ENCODE measurements at places on chromosomes 11 and 22. TPM values are rescaled to one million over a fixed set of nuclear protein-coding genes. Genes with fewer than 3 reads are reported as not detected.
A peak's percentile ranks its signal among the peaks of the same experiment; 100 is the strongest.

GRCh38 chr11:1197886-1198560, 24.8 kb upstream of the MUC5B start:
- H3K4me3 ChIP-seq = no peak overlapping the region
- no peak overlapping the region for H3K27ac ChIP-seq
- H3K27me3 ChIP-seq = peaks cover 5% of the 10 kb centered on the region
- no peaks in the 10 kb centered on the region for H3K36me3 ChIP-seq
- DNase-seq = no peak

DNA sequence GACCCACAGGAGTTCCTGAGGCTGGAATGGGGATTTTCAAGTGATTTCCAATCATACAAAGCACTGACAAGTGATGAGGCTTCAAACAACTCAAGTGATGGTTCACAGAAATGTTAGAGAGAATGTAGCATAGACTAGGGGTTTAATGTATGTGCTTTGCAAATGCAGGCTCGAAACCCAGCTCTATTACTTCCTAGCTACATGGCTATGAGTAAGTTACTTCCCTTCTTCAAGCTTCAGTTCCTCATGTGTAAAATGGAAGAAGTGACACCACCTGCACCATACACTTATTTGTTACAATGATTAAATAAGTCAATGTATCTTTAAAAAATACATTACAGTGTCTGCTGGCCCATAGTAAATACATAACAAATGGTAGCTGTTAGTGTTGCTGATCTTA, 139.8 kb downstream of the CCDC81 start:
- no peaks in the 10 kb centered on the region for H3K36me3 ChIP-seq
- no peak overlapping the region for H3K4me3 ChIP-seq
- no peak overlapping the region for H3K27ac ChIP-seq
- no peaks in the 10 kb centered on the region for H3K4me1 ChIP-seq
- DNase-seq = no peak

- no peak for DNase-seq
- H3K4me3 ChIP-seq = no peak overlapping the region
- H3K4me1 ChIP-seq = peaks cover 5% of the 10 kb centered on the region
Observed at GRCh38 chr11:15665368-15665871, 550.7 kb downstream of the INSC start.

DNA sequence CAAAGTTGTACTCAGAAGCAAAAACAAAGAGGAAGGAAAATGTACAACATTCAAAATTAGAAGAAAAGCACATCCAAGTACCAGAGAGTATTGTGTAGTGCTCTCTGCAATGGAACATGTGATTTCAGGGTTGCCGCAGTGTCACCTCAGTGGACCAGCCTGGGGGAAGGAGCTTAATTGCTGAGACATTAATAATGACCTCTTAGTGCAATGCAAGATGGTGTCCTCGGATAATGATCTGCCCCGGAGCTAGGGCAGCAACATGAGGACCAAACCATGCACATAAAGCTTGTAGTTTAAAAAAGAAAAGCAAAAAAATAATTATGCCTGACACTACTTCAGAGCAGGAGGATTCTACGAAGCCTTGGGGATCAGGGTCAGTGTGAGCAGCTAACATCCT, 11.3 kb upstream of the JHY start:
- no peak overlapping the region for H3K27ac ChIP-seq
- H3K27me3 ChIP-seq = no peaks in the 10 kb centered on the region
- no peaks in the 10 kb centered on the region for H3K36me3 ChIP-seq
- H3K4me1 ChIP-seq = no peaks in the 10 kb centered on the region
- DNase-seq = no peak

- no peaks in the 10 kb centered on the region for H3K27me3 ChIP-seq
- DNase-seq = no peak
- H3K36me3 ChIP-seq = peaks cover 10% of the 10 kb centered on the region
- no peaks in the 10 kb centered on the region for H3K4me1 ChIP-seq
Observed at GRCh38 chr22:43066134-43066533, 23.1 kb downstream of the TTLL1 start.

DNA sequence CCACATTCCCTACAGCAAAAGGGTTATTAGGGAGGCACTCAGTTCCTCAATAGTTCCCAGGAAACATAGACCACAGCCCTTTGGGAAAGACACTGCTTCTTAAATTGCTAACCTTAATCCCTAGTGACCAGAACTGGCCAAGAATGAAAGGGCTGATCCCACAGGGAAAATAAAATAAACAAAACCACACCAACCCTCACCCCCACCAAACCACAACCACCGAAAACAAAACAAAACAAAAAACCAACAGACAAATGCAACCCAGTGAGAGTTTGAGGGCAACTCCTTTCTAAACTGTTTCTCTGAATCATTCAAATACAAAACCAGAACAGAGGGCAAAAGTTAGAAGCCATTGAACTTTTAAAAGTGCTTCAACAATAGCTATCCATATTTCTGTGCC, 57.2 kb downstream of the NAV2 start:
- no peaks in the 10 kb centered on the region for H3K36me3 ChIP-seq
- H3K4me3 ChIP-seq = no peak overlapping the region
- H3K27me3 ChIP-seq = no peaks in the 10 kb centered on the region
- H3K27ac ChIP-seq = no peak overlapping the region
- H3K4me1 ChIP-seq = peaks cover 48% of the 10 kb centered on the region
- no peak for DNase-seq

DNA sequence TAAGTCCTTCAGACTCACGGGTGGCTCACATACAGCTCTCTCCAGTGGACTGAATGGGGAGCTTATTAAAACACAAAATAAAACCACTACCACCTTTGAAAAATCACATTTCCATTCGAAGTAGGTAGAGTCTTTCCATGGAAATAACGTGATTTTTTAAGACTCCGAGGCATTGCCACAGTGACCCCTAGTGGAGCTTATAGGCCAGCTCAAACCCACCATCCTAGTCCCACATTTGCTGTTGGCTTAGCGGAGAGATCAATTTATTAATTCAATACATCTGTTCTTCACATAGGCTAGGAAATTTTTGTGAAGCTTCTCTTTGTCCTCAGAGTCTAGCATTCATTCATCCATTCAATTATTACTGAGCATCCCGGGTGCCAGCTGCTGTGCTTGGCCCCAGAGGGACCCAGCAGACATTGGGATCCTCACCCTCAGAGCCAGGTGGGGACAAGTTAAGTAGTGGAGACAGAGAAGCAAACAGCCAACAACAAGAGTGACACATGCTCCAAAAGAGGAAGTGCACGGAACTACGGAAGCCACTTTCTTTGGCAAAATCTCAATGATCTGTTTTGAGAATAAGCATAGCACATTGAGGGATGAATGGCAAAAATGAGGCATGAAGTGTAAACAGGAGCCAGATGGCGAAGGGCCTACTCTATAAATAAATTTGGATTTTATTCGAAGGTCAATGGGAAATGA, 10.2 kb upstream of the P4HA3 start:
- H3K27ac ChIP-seq = peak overlapping the region; percentile 17
- DNase-seq = no peak
- no peak overlapping the region for H3K4me3 ChIP-seq

DNA sequence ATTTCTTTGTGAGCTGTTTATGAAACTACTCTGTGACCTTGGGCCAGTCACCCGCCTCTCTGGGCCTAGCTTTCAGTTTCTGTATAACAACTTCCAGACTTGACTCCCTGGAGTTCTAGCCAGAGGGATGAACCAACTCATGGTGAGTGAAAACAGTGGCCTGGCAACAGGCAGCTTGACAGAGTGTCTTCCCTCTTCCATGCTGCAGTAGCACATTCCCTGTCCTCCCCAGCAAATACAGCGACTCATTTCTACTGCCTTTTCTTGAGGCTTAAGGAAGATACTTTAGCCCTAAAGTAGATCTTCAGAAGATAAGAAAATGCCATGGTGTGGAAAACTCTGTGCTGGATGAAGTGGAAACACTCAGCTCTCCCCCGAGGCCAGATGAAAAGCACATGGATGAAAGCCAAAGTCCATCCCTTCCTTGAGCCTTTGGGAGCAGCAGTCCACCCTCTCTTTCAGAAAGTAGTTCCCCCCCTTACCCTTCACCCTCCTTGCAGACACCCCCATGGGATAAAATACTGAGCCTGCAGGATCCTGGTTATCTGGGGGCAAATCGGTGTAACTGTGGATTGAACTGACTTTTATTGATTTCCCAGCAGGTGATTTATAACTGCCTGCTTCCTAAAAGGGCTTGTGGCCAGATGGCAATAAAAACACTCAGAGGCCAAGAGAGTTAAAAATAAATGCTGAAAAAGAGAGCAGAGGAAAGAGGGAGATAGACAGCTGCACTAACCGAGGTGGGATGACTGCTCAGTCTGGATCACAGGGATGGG, 24.1 kb downstream of the IRAG1 start:
- H3K4me3 ChIP-seq = no peak overlapping the region
- no peaks in the 10 kb centered on the region for H3K4me1 ChIP-seq
- no peaks in the 10 kb centered on the region for H3K36me3 ChIP-seq
- DNase-seq = no peak

The GUCY1A2 gene
- 7.2 TPM for total RNA-seq
